ENCODE measurements at places on chromosomes 5 and 9.

GRCh38 chr5:145324101-145324500 lies 511.0 kb downstream of the PRELID2 start:
- no peak for DNase-seq

GRCh38 chr9:87725900-87726709 lies at the start of gene CTSL:
Gene CTSL, plus strand, starts transcription at chr9:87726119. Its CDS starts 1,485 bp downstream, at chr9:87727604.
- peak; percentile 72 for DNase-seq

DNA sequence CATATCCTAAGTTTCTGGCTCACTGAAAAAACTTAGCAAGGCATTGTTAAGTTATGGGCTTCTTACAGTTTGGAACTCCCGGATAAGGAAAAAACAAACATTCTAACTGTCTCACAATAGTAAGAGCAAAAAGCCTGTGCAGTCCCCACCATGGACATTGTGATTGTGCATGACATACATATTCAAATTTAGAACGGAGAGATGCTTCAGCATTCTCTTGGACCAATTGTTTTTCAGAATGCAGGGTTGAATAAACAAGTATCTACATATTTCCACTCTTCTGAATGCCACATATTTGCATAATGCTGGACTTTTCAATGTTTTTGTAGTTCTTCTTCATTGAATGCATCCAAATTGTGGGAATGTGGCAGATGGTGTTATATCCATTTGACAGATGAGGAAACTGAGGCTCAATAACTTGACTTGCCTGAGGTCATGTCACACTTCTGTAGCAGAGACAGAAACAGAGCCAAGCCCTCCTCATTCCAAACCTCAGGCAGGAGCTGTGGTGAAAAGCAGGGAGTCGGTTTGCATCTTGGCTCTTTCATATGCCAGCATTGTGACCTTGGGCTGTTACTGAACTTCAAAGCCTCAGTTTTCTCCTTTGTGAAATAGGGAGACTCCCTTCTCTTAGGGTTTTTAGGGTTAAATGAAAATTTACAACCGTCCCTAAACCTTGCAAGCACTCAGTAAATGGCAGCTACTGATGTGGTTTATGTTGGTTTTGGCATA lies 95.1 kb downstream of the IQGAP2 start:
- DNase-seq, result no peak

- no peak for DNase-seq
Observed at GRCh38 chr9:5617749-5618148, 11.2 kb upstream of the RIC1 start.

DNA sequence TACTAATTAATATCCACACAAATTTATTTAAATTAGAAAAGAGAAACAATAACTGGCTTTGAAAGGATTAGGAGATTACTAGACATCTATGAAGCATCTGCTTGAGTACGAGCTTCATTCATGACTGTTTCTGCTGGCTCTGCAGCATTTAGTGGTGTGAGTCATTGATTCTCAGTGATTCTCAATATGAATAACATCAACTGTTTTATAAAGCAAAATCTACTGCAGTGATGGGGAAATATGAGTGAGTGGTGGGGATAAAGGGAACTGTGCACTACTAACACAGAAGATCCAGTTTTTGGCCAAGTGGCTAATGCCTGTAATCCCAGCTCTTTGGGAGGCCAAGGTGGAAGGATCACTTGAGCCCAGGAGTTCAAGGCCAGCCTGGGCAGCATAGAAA lies 8.4 kb downstream of the FNBP1 start:
- DNase-seq, result peak; percentile 73

DNA sequence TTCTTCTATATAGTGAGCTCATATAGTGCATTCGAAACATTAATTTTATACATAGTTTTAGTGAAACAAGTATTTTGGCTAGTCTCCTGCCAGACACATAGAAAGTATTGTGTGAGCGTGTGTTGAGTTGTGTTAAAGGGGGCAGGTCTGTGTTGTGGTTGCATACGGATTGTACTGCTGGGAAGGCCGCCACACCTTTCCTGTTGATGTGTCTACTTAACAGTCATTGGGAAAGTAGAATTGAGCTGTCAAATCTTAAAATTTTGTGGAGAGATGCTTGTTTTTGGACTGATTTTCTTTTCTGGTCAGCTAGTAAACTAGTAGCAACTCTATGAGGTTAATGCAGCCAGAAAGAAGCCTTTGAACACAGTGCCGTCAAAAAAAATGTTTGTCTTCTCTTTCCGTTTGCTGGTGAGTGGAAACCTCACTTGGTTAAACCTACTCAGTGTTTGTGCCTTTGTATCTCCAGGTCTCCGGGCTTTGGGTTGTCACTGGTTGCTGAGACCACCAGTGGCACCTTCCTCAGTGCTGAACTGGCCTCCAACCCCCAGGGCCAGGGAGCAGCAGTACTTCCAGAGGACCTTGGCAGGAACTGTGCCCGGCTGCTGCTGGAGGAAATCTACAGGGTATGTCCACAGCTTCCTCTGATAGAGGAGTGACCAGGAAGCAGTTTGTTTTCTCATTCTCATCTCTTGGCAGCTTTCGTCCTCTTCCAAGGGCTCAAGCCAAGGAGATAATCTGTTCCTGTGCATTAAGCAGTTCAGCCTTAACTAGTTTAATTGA lies 51.5 kb downstream of the RCL1 start:
- no peak for DNase-seq

DNA sequence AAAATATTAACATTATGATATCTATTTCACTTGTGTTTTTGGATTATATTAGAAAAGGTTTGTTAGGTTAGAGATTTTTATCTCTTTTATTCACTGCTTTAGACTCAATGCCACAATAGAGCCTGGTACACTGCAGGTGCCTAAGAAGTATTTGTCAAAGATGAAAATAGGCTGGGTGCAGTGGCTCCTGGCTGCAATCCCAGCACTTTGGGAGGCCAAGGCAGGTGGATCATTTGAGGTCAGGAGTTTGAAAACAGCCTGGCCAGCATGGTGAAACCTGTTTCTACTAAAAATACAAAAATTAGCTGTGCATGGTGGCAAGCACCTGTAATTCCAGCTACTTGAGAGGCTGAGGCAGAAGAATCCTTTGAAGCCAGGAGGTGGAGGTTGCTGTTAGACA lies 64.3 kb downstream of the C9 start:
- DNase-seq, result no peak

DNA sequence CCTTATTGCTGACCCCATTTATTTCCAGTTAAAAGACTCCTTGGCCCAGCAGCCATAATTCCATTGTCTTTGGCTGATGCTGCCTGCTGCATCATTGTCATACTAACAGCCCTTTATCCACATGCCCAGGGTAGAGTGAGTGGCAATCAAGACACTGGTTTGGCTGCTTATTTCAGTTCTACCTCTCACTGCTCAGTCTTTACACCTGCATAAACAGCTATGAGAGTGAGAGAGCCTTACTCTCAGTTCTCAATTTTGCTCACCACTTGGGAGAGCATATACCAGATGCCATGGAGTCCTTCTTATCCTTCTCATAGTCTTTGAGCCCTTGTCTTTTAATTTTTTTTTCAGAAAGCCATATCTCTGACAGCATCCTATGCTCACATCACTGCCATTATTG lies 596.9 kb upstream of the CYLC2 start:
- DNase-seq, result no peak

- no peak for DNase-seq
Observed at GRCh38 chr5:72658761-72659540, 151.7 kb upstream of the ZNF366 start.

- no peak for DNase-seq
Observed at GRCh38 chr5:36897616-36898015, 21.0 kb downstream of the NIPBL start.

DNA sequence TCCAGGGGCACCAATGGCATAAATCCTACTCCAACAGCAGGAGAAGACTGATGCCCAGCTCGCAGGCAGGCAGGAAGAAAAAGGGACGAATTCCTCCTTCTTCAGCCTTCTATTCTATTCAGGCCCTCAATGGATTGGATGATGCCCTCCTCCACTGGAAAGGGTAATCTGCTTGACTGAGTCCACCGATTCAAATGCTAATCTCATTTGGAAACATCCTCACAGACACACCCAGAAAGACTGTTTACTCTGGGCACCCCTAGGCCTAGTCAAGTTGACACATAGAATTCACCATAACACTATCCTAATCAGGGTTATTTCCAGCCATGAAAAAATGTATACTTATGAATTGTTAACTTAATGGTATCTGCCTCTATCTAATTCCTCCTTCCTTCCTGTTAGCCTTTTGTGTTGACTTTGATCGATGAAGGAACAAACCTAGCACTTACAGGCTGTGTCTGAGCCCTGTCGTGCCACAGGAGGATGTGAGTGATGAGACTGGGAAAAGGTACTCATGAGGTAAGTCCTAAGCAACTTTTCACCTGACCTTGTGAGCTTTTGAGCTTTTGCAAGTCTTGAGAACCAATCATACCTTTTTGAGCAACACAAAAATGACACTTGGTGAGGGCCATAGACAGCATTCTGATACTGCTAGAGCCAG lies 36.5 kb downstream of the FOXD1 start:
- DNase-seq, result no peak

GRCh38 chr5:55160493-55161209 lies 680 bp downstream of the GPX8 start:
- peak; percentile 94 for DNase-seq

DNA sequence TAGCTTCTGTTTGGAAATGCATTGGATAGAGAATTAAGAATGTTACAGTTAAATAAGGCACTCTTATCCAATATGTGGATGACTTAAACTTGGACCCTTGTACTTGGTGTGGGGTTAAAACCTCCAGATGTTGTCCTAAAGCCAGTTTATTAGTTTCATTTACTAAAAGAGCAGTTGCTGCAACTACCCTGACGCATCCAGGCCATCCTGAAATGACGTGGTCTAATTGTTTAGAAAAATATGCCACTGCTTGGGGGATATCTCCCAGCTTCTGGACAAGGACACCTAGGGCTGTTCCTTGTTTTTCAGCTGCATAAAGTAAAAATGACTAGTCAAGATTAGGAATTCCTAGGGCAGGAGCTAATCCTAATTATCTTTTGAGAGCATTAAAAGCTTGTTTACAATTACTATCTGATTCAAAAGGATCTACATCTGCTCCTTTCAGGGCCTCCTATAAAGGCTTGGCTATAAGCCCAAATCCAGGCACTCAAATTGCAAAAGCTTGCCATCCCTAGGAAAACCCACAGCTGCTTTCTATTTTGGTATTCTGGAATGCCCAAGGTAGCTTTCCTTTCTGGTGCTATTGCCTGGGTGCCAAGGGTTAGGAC lies 45.7 kb upstream of the SLCO4C1 start:
- DNase-seq, result no peak

DNA sequence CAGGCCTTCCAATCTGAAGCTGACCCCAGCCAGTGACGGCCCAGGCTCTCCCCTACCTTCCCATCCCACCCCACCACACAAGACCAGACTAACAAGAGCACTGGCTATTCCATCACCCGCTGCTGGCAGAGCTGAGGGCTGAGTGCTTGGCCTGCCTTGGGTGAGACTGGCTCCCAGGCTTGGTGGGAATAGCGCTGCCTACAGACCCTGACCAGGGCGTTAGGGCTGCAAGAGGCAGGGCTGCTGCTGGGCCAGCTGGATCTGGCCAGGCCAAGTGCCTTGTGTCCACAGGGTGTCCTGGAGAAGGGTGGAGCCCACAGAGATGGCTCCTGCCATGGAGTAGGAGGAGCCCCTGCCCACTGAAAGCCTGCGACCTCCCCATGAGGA lies 31.6 kb upstream of the ANGPTL2 start:
- no peak for DNase-seq

DNA sequence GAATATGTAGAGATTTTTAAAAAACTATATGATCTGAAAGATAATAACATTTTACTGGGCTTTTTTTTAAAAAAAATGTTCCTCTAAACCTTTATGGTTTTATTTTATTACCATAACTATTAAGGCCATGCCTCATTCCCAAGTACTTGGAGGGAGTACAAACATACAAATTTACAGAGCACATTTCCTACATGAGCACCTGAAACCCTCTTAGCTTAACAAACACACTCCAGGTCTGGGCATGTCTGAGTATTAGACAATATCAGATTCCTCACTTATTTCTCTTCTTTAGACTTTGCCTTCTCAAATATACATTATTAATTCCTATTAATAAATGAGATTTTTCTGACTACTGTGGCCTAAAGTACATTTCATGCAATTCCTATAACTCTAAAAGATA lies 319.2 kb downstream of the SLCO4C1 start:
- DNase-seq, result no peak

GRCh38 chr9:107360098-107360497 lies 77.0 kb downstream of the RAD23B start:
- DNase-seq, result no peak

GRCh38 chr9:111036429-111036789 lies 1.9 kb downstream of the LPAR1 start:
- DNase-seq, result peak; percentile 21

GRCh38 chr9:68577774-68578591 lies 37.3 kb upstream of the TMEM252 start:
- DNase-seq, result no peak
